ENCODE measurements at places on chromosomes 2 and 18.

GRCh38 chr18:73245345-73245744, 377.6 kb upstream of the NETO1 start:
- no peak for DNase-seq

GRCh38 chr18:45291621-45292615, 323.4 kb upstream of the SLC14A2 start:
- DNase-seq: no peak

GRCh38 chr2:135637456-135638087, 104.1 kb upstream of the UBXN4 start:
- DNase-seq: no peak

GRCh38 chr18:64333584-64333983, 184.7 kb upstream of the LINC00305 start:
- DNase-seq: no peak

DNA sequence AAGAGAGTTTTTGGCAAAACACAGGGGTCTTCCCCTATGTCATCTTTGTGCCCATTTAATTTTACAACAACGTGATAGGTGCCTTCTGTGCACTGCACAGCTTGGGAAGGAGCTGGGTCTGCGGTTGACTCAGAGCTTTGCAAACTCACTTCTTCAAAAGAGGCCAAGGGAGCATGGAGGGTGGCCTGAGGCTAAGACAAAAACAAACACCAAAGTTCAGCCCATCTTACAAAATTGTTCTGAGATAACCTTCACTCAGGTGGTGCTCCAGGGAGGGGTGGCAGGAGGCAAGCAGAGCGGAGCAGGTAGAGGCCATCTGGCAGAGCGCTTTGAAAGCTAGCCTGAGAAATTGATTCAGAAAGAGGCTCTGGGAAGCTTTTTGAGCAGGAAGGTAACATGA, 9.8 kb downstream of the SOWAHC start:
- DNase-seq: no peak

DNA sequence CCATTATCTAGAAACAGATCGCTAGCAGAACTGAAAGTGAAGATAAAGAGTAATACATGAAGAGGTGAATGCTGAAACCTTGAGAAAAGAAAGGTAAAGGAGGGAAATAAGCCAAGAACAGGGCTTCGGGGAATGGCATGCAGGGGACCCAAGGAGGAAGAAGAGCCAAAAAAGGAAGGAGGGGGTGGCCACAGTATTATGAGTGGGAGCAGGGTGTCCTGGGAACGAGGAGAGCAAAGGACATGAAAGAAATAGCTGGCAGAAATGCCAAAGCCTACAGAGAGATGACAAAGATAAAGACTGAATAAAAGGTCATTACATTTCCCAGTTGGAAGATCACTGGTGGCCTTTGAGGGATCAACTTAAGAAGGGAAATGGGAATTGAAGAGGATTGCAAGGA, 82.9 kb downstream of the ACTR3 start:
- DNase-seq: no peak

GRCh38 chr2:44934983-44935728, 6.3 kb upstream of the SIX3 start:
- DNase-seq: no peak

GRCh38 chr18:1483385-1483784, 578.7 kb downstream of the ADCYAP1 start:
- DNase-seq: no peak

- DNase-seq: no peak
Measured at GRCh38 chr2:126894082-126894481, 4.6 kb upstream of the TEX51 start.

- no peak for DNase-seq
Measured at GRCh38 chr18:59332986-59333385, 14.5 kb upstream of the CPLX4 start.

DNA sequence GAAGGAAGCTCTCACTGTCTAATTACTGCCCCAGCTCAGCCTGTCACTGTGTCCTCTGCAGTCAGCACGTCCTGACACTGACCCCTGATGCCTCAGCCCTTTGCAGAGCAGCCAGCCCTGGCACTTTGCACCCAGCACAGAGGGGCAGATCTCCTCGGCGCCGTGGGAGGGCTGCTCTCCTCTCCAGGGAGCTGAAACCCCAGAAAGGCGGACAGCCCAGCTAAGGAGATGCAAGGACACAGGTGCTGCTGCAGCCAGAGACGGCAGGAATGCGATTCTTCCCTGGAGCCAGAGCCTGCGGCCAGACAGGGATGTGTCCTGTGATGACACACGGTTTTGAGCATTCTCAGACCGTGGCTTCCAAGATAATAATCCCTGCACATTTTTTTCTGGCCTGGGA, 34.5 kb upstream of the SIX3 start:
- no peak for DNase-seq

Measured in DND-41 (cell line).